ENCODE measurements at places on chromosomes 2 and 18. TPM values are rescaled to one million over a fixed set of nuclear protein-coding genes. Genes with fewer than 3 reads are reported as not detected.

- no peaks in the 10 kb centered on the region for H3K27me3 ChIP-seq
- peak overlapping the region; percentile 51 for H3K27ac ChIP-seq
- peak; percentile 62 for DNase-seq
- H3K4me3 ChIP-seq, result peak overlapping the region; percentile 3
- H3K36me3 ChIP-seq, result no peaks in the 10 kb centered on the region
- H3K4me1 ChIP-seq, result peaks cover 73% of the 10 kb centered on the region
Measured at GRCh38 chr2:36433311-36434217, 78.0 kb downstream of the CRIM1 start.

DNA sequence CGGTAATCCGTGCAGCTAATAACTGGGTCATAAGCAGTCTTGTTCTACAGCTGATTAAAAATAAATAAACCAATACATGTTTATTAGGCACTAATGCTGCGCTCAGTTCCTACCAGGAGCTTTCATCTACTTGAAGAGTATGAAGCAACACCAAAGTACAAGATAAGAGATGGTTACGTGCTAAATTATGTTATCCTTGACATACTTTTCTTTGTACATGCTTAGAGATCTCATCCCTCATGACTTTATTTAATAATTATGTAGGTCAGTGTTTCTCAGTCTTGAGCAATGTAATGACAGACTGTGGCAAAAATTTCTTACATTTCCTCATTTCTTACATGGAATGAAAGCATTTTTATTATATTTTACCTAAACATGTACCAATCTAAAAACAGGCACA is 54.6 kb upstream of the COBLL1 start:
- H3K4me1 ChIP-seq, result peaks cover 9% of the 10 kb centered on the region
- no peaks in the 10 kb centered on the region for H3K36me3 ChIP-seq
- H3K27ac ChIP-seq, result no peak overlapping the region
- H3K27me3 ChIP-seq, result no peaks in the 10 kb centered on the region
- H3K4me3 ChIP-seq, result no peak overlapping the region

- no peaks in the 10 kb centered on the region for H3K4me1 ChIP-seq
- H3K27ac ChIP-seq, result no peak overlapping the region
- no peak overlapping the region for H3K4me3 ChIP-seq
Measured at GRCh38 chr2:223247136-223247535, 195.1 kb downstream of the KCNE4 start.

- no peak overlapping the region for H3K27ac ChIP-seq
- H3K4me1 ChIP-seq, result no peaks in the 10 kb centered on the region
- no peak for DNase-seq
- no peaks in the 10 kb centered on the region for H3K27me3 ChIP-seq
- H3K4me3 ChIP-seq, result no peak overlapping the region
- peaks cover 13% of the 10 kb centered on the region for H3K36me3 ChIP-seq
Measured at GRCh38 chr2:210456571-210456970, 20.0 kb downstream of the LANCL1 start.

DNA sequence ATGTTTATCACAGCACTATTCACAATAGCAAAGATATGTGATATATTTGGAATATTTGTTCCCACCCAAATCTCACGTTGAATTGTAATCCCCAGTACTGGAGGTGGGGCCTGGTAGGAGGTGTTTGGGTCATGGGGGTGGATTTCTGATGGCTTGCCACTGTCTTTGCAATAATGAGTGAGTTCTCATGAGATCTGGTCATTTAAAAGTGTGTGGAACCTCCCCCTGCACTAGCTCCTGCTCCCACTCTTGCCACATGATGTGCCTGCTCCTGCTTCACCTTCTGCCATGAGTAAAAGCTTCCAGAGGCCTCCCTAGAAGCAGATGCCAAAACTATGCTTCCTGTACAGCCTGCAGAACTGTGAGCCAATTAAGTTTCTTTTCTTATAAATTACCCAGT is 72.2 kb upstream of the DYNC1I2 start:
- no peaks in the 10 kb centered on the region for H3K4me1 ChIP-seq
- no peak overlapping the region for H3K4me3 ChIP-seq
- DNase-seq, result no peak
- H3K27me3 ChIP-seq, result peaks cover 10% of the 10 kb centered on the region
- no peaks in the 10 kb centered on the region for H3K36me3 ChIP-seq

GRCh38 chr2:2831633-2832032 is 500.6 kb upstream of the MYT1L start:
- H3K4me1 ChIP-seq, result no peaks in the 10 kb centered on the region
- DNase-seq, result no peak
- H3K27me3 ChIP-seq, result no peaks in the 10 kb centered on the region
- H3K36me3 ChIP-seq, result no peaks in the 10 kb centered on the region

DNA sequence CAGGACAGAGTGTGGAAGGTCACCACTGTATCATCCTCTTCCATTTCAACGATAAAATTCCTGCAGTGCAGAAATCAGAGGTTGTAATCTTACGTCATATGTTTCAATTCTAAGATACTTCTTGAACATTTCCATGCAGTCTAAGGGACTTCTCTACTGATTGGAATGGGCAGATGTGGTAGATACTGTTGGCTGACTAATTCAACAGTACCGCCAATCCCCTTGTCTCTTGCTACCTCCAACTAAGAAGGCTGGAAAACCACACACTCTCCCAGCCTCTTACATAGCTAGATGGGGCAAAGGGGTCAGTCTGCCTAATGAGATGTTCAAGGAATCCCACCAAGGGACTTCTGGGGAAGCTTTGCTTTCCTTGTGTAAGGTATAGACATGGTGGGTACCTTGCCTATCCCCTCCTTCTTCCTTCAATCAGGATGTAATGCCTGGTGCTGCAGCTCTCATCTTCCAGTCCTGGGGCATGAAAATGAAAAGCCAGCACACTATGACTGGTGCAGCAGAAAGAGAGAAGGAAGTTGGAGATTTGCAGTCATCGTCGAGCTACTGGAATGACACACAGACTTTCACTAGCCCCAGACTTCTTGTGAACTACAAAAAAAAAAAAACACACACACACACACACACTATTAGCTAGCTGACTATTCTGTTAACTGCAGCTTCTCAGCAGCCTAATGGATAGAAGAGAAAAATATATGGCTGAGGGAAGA is 84.1 kb downstream of the ALPK2 start:
- no peak for DNase-seq
- H3K27me3 ChIP-seq, result no peaks in the 10 kb centered on the region
- H3K4me3 ChIP-seq, result no peak overlapping the region
- no peaks in the 10 kb centered on the region for H3K36me3 ChIP-seq
- no peak overlapping the region for H3K27ac ChIP-seq
- H3K4me1 ChIP-seq, result peaks cover 16% of the 10 kb centered on the region

GRCh38 chr2:235868224-235868623 is 300.0 kb downstream of the GBX2 start:
- H3K27me3 ChIP-seq, result no peaks in the 10 kb centered on the region
- H3K4me3 ChIP-seq, result no peak overlapping the region
- DNase-seq, result no peak
- H3K4me1 ChIP-seq, result peaks cover 12% of the 10 kb centered on the region
- H3K27ac ChIP-seq, result no peak overlapping the region

DNA sequence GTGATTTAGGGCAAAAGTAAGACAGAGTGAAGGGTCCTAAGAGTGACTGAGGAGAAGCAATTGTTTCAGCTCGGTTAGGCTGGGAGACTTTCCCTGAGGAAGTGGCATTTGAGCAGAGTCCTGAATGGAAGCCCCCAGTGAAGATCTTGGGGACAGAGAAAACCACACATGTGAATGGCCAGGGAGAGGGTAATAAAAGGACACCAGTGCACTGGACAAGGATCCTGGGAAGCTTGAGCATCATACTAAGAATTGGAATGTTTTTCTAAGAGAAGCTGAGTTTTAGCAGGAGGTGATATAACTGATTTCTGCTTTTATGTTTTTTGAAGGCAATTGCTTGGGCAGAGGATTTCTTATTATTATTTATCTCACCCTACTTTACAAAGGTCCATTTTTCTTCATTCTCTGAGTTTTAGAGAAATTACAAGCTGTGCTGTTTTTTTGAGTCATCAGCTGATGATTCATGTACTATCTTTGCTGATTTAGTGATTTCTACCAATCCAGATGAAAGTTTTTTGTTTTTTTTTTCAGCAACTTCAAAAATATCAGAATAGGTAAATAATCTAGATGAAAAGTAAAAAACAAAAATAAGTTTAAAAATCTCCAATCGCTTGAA is 43.5 kb downstream of the MFSD6 start:
- H3K4me1 ChIP-seq, result no peaks in the 10 kb centered on the region
- no peaks in the 10 kb centered on the region for H3K27me3 ChIP-seq
- H3K4me3 ChIP-seq, result no peak overlapping the region
- H3K27ac ChIP-seq, result no peak overlapping the region
- no peak for DNase-seq

- H3K27ac ChIP-seq, result no peak overlapping the region
- H3K4me3 ChIP-seq, result no peak overlapping the region
- H3K4me1 ChIP-seq, result peaks cover 9% of the 10 kb centered on the region
- no peaks in the 10 kb centered on the region for H3K27me3 ChIP-seq
- no peak for DNase-seq
- H3K36me3 ChIP-seq, result no peaks in the 10 kb centered on the region
Measured at GRCh38 chr18:49381267-49381845, 79.1 kb downstream of the DYM start.

DNA sequence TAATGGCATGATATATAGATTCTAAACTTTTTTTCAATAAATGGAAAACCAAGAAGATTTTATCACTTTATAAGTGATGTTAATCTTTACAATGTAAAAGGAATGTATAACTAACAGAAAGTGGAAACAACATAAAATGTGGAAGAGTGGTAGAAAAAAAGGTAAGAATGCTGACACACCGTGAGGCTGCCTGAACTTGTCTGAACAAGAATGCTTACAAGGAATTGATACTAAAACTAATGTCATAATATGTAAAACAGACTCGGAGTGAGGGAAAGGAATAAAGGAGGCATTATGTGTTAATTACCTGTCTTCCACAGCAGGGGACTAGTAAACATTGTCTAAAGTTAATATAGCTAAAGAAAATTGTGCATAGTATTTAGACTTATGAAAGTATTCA is 958.8 kb upstream of the TMEFF2 start:
- no peak for DNase-seq
- H3K27ac ChIP-seq, result no peak overlapping the region
- H3K4me1 ChIP-seq, result no peaks in the 10 kb centered on the region
- no peaks in the 10 kb centered on the region for H3K27me3 ChIP-seq

DNA sequence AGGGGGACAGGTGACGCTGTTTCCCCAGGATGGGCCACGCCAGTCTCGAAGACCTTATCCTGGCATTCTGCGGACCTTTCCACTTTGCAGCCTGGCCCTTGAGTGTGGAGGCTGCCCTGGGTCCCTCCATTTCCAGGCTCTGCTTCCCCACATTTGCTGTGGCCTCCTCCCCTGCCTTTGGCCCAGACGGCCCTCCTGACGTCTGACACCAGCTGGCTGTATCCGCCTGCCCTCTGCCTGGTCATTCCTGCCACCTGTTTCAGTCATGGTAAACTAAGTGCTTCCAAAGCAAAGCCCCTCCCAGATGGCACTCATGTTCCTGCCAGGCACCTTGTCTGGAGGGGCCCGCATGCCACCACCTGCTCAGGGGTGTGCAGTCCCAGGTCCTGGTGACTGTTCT is 95.1 kb downstream of the ASB1 start:
- no peak for DNase-seq
- no peaks in the 10 kb centered on the region for H3K27me3 ChIP-seq
- H3K4me1 ChIP-seq, result no peaks in the 10 kb centered on the region
- H3K27ac ChIP-seq, result no peak overlapping the region
- H3K4me3 ChIP-seq, result no peak overlapping the region
- H3K36me3 ChIP-seq, result no peaks in the 10 kb centered on the region

The ARHGAP28 gene
- total RNA-seq, result 4.1 TPM

The PSMA8 gene
- not detected for total RNA-seq

The EML6 gene
- total RNA-seq, result 0.08 TPM

The DTNA gene
- 149 TPM for total RNA-seq

The SERPINB2 gene
- total RNA-seq, result not detected

The CFC1 gene
- not detected for total RNA-seq

The UPP2 gene
- total RNA-seq, result not detected

The OSR1 gene
- total RNA-seq, result 4.6 TPM

The ANTXR1 gene
- total RNA-seq, result 14.3 TPM

The ASIC4 gene
- total RNA-seq, result not detected

Measured in heart left ventricle (tissue), 16 donors.